ENCODE measurements at places on chromosomes 3 and 15.

DNA sequence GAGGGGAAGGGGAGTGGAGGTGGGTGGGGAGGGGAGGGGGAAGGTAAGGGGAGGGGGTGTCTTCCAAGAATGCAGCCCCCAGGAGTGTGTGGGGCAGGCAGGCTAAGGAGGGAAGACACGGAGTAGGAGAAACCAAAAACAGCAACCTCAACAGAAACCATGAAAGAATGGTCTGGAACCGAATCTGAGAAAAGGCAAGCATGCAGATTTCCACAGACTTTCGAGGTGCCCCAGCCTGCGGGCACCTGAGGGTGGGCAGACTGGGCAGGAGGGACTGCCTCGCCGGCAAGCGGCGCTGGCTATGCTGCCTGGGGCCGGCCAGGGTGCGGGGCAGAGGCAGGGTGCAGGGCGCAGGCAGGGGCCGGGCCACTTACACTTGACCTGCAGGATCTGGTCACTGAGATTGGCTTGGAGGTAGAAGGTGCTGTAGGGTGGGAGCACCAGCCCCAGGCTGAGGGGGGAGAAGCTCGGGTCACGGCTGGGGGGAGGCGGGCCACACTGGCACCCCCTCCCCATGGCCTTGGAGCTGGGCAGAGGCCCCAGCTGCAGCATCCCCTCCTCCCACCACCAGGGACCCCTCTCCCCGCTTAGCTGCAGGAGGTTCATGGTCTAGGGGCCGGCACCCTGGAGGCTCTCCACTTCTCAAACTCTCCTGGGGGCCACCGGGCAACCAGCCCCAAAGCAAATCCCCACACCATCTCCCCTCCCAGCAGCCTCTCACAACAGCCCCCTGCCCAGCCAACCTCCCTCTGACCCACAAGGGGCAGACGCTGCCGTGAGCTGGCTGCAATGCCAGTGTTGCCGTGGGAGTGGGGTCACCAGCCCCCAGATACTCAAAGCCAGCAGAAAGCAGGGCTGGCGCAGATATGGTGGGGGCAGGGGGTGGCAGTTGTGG lies 15.3 kb upstream of the TMEM115 start:
- no peak for DNase-seq

- no peak for DNase-seq
Measured at GRCh38 chr15:34584330-34584668, 848 bp upstream of the GOLGA8B start.

GRCh38 chr3:69791919-69792399 lies 52.7 kb downstream of the MITF start:
- no peak for DNase-seq

DNA sequence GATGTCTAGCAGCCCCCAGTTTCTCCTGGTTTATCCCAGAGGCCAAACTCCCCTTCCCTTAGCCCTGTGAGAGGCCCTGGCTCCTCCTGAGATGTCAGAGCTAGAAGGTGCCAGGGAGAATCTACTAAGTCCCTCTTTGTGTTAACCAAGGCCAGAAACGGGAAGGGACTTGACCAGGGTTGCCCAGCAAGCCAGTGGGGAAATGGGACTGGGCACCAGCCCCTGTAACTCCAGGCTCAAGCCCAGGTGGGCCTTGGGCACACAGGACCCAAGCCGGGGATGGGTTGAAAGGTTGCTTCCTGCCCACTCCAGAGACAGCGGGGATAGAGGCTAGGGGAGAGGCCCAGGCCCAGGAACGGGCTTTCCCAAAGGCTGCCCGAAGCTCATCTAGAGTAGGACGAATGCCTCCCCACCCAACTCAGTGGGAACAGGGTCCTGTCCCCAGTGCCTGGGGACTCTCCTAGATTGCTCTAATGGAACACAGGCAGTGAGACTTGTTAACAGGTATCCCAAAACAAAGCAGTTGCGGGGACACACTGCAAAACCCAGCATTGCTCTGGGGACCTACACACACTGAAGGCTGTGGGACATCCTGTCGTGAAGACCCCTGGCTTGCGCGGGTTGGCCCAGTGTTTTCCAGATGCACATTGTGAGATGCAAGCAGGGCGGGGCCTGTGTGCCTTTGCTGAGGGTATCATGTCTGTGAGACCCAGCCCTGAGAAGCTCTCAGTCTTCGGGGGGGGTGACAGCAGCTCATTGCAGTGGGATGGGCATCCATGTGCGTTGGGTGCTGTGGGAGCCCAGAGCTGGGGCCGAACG lies 12.9 kb upstream of the TXNRD3 start:
- no peak for DNase-seq

GRCh38 chr3:107432013-107432515 lies 54.8 kb downstream of the CCDC54 start:
- DNase-seq, result peak; percentile 51

GRCh38 chr3:111764645-111765091 lies 94.4 kb upstream of the PHLDB2 start:
- no peak for DNase-seq

GRCh38 chr3:141998669-141999290 lies 122.3 kb downstream of the ATP1B3 start:
- DNase-seq, result peak; percentile 49

DNA sequence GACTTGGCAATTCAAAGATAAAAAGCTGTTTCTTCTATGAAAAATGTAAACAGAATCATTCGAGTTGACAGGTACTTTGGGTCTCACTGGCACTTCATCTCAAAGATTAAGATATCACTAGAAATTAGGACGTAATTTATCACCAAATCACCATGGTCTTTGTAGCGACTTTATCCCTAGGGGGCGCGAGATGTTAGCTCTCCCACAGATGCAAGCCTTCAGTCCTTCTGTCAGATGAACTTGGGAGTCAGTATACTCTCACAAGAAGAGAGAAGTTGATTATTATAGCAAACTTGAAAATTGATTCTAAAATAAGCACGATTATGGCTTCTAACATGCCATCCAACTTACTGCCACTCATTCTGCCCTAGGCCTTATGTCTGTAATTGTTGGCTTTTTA lies 150.3 kb downstream of the ALCAM start:
- DNase-seq, result no peak

DNA sequence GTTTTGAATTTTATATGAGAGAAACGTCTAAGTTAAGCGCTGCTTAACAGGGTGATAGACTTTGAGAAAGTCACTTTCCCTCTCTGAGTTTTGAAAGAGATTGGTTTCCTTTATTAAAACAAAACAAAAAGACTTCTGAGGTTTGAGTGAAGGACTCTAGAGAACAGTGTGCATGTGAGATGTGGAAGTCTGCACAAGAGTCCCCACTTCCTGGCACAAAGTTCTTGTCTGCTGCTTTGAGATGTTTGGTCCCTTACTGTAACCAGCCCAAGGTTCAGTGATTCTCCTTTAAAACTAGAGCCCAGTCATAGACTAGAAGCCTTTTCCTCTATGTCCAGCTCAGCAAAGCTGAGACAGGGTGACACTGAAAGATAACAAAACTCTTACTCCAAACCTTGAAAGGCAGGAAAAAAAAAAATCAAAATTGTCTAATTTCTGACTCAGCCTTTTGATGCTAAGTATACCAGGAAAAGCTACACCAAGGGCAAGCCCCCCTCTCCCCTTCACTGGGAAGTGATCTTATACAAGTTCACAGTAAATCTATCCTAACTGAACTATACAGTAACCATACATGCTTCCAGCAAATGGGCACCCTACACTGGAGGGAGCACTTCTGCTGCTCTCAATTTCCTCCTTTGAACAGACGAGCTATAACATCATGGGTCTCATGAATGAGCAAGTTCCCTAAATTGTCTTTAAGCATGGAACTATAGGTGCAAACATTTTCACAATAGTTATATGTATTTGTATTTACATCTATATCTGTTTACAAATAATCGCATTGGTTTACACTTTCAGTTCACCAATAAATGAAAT lies 2.3 kb downstream of the POPDC2 start:
- DNase-seq, result no peak

DNA sequence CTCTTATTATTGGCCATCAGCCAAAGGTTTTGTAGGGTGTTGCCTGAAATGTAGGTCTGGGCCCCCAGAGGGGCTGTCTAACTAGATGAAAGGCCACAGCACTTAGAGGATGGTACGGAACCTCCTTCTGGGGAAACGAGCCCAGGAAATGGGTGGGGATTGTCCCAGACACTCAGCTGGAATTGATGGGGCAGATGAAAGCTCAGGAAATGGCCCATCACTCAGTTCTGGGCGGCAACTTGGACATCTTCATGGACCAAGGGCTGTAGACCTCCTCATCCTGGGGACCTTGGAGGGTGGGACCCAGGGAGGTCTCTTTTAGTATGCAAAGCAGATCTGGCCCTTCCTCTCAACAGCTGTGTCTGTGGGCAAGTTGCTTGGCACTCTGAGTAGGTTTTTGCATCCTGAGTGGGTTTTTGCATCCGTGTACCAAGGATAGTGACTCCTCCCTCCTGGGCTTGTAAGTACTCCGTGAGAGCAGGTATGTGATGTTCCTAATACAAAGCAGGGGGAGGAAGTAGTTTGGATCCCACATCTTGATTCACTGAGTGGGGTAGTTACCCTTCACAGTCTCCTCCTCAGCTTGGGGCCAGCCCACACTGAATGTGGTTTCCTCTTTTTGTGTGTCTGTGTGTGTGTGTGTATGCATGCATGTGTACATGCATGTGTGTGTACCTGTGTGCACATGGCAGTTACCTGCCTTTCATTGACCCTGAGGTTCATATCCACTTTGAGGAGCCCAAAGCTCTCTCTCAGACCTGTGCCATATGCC lies 292.0 kb downstream of the RPLP1 start:
- DNase-seq, result no peak

DNA sequence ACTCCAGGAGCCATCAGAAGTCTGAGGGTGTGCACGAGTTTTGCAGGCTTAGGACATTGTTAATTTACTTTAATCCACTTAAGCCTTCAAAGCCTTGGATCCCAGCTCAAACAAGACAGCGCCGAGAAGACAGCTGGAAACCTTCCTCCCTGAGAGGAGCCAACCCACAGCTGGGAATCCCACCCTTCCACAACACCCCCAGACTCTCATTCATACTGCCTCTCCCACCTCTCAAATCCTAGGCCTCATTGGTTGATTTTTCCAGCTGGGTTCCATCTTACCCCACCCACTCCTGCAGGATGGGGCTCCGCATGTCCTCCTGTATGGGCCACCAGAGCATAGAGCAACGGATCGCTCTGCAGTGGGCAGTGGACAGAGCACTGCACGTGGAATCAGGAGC lies 80.4 kb downstream of the SEMA5B start:
- no peak for DNase-seq

- DNase-seq, result no peak
Measured at GRCh38 chr3:168123201-168124176, 27.8 kb upstream of the GOLIM4 start.

GRCh38 chr3:64120876-64121275 lies 97.6 kb upstream of the PSMD6 start:
- no peak for DNase-seq

DNA sequence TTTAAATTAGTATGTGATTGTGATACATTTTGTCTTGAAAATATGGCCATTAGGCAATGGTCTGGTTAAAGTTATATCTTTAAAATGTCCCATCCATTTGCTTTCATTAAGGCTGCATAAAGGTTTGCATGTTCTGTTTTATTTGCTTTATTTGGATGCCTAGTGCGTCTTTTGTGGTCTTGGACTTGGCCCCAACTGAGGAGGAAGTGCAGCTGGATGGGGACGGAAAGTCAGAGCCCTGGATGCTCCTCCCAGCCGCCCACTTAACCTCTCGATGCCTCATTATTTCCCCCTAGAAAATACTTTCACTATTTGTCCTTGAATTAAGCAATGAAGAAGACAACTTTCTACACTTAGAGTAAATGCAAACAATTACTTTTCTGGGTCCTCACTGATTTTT lies 898.2 kb downstream of the MCTP2 start:
- DNase-seq, result no peak

DNA sequence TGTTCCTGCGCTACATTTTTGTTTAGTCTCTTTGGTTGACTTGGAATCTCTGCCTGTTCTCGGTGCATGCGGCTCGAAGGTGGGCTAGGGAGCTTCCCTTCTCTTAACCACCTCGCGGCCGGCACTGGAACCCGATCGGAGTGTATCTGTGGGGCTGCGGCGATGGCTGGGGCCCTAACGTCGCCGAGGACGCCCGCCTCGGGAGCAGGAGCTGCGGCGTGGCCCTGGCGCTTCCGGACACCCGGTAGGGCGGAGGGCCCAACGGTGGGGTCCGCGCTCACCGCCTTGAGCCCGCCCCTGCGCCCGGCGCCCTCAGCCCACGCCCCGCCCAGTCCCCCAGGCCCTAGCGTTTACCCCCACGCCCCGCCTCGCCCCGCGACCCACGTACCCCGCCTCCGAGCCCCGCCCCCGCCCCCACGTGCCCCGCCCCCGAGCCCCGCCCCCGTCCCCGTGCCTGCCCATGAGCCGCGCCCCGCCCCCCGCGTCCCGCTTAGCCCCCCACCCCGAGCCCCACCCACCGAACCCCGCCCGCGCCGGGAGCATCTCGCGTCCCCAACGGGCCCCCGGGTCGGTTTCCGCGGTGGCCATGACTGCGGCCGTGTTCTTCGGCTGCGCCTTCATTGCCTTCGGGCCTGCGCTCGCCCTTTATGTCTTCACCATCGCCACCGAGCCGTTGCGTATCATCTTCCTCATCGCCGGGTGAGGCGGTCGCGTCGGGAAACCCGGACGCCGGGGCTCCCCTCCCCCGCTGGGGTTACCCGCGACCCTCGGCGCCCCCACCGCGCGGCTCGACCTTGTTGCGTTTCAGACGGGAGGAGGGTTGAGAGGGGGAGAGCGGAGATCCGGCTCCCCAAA lies at the start of gene APH1B:
Gene APH1B (plus strand): TSS at position 568 of the 855 bp plus-strand sequence. CDS start 19 bp downstream, at position 587.
- peak; percentile 74 for DNase-seq

DNA sequence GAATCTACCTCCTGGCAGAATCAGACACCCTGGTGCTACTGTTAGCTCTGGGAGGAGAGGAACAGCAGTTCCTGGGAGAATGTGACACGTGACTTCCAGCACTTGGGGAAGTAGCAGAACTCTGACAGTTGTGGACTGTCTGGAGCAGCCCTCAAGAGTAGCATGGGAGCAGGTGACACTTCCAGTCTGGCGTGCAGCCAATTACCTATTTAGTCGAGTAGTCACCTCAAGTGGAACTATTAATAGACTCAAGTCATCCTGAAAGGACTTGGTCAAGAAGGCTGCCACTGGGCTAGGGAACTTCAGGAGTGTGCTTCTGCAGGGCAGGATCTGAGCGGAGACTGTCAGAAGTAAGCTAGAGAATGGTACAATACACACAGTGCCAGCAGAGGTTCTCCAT lies 62.3 kb downstream of the MTHFS start:
- DNase-seq, result peak; percentile 92

DNA sequence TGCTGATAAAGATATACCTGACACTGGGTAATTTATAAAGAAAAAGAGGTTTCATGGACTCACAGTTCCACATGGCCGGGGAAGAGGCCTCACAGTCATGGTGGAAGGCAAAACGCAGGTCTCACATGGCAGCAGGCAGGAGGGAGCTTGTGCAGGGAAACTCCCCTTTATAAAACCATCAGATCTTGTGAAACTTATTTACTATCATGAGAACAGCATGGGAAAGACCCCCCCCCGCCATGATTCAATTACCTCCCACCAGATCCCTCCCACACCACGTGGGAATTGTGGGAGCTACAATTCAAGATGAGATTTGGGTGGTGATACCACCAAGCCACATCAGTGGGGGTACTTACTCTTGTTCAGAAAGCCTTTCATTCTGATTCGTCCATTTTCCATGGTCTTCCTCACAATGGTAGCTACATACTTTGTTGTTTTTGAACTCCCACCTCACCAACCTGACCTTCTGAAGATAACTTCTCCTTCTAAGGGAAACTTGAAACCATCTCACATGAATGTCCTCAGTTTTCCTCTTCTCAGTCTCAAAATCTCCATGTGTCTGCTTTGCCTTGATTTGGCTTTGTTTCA lies 275.6 kb upstream of the PROK2 start:
- DNase-seq, result no peak

Data from NCI-H1105 treated with DMSO at 0.1 percent for 48 hours (cell line).